ENCODE measurements at places on chromosomes 11 and 22.

- DNase-seq: no peak
These were observed 41.7 kb downstream of the THAP12 start for GRCh38 chr11:76339221-76339620.

DNA sequence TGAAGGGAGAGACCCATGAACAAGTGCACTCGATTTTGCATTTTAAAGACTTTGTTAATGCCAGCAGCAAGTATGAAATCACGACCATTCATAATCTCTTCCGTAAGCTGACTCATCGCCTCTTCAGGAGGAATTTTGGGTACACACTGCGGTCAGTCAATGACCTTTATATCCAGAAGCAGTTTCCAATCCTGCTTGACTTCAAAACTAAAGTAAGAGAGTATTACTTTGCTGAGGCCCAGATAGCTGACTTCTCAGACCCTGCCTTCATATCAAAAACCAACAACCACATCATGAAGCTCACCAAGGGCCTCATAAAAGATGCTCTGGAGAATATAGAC, 5.9 kb downstream of the SERPIND1 start:
- no peak for DNase-seq

DNA sequence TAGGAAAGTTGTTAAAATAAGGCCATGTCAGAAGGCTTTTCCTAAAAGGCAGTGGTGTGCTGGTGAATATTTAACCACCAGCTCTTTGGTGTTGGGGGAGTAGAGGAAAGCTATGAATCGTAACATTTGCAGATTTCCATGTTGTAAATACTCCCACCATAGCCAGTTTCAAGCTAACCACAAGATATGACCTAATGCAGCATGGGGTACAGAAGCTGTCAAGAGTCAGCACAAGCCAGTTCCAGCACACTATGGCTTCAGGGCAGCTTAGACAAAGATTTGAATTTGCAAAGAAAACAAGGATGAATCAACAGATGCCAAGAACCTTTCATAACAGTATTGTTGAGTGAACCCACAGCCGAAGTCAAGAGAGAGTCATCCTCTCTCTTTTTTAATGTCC, 40.0 kb downstream of the COMMD9 start:
- no peak for DNase-seq

GRCh38 chr11:75371949-75372876, 20.8 kb upstream of the ARRB1 start:
- peak; percentile 65 for DNase-seq

DNA sequence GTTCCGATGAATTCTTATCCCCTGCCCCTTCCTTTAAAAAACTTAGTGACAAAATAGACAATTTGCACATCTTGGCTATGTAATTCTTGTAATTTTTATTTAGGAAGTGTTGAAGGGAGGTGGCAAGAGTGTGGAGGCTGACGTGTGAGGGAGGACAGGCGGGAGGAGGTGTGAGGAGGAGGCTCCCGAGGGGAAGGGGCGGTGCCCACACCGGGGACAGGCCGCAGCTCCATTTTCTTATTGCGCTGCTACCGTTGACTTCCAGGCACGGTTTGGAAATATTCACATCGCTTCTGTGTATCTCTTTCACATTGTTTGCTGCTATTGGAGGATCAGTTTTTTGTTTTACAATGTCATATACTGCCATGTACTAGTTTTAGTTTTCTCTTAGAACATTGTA, 12.0 kb downstream of the CCND1 start:
- no peak for DNase-seq

DNA sequence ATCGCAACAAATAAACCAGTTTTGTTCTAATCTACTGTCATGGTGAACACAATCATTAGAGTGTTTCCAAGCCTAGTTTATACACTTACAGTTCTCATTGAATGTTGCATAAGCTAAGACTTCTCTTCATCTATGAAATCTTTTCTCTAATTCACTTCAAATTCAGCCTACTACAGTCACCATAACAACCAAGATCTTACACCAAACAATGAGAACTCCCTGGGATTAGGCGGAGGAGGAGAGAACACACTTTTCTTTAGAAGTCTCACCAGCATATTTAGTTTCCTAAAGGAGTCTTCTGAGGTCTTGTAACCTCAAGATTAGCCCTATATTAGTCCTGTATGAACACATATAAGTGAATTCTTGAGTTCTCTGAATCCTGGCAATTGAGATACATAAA, 1889.7 kb downstream of the LRRC4C start:
- no peak for DNase-seq

GRCh38 chr22:29204455-29205183, 1.1 kb upstream of the EMID1 start:
- DNase-seq: no peak

GRCh38 chr11:118673361-118674081, 5.9 kb downstream of the TREH start:
- DNase-seq: no peak

- DNase-seq: peak; percentile 57
These were observed 27.7 kb upstream of the SMCO4 start for GRCh38 chr11:93570759-93571413.

- no peak for DNase-seq
These were observed 36.5 kb upstream of the TTC12 start for GRCh38 chr11:113277907-113278306.

DNA sequence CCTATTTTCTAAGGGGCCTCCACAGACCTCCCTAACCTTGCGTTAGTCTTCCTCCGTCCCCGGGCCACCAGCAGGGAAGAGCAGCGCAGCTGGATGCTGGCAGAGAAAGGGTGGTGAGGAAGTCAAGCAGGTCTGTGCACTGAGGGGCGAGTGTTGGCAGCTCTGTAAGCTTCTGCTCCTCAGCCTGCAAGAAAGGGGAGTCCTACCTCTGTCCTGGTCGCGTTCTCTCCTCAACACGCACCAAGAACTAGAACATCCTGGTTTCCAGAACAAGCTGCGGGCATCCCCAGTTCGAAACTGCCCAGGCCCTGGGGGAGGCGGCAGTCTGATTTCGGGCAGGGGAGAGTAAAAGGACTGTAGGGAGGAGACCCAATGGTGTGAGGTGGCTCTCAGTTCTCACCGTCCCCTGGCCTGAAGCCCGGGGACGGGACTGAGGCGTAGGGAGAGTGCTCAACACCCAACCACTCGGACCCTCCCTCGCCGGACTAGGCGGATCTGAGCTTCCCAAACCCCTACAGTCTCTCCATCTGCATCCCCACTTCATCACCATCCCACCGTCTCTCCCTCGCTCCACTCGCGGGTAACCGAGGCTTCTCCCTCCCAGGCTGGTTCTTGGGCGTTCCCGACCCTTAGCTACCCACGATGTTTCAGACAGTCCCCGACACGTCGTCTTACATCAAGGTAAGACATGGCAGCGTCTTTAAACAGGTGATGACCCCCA, 7.7 kb upstream of the FLI1 start:
- DNase-seq: no peak

- no peak for DNase-seq
These were observed 49.4 kb downstream of the PTPRJ start for GRCh38 chr11:48029681-48030290.

GRCh38 chr22:47450876-47451475, 688.5 kb downstream of the TBC1D22A start:
- no peak for DNase-seq

GRCh38 chr11:64804346-64805210, 1.6 kb upstream of the MAP4K2 start:
- no peak for DNase-seq

- no peak for DNase-seq
These were observed 2.3 kb upstream of the ANKRD13D start for GRCh38 chr11:67286621-67287333.

- DNase-seq: no peak
These were observed 22.7 kb downstream of the KCNJ4 start for GRCh38 chr22:38432264-38432663.

DNA sequence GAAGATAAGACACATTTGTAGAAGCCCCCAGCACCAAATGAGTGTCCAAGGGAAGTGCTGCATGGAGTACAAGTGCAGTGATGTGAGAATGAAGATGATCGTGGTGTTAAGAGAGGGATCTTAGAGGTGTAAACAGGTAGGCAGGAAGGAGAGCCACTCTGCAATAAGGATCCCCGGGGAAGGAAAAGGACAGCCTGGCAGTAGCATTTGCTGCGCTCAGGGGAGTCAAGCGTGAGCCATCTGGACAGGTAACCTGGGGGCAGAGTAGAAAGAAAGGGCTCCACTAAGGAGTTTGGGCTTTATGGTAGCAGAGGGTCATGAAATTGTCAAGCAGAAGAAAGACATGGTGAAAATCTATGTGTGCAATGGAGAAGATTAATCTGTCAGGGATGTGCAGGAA, 587.2 kb downstream of the BUD13 start:
- no peak for DNase-seq

GRCh38 chr11:75527938-75528735, 2.4 kb upstream of the GDPD5 start:
- DNase-seq: no peak

DNA sequence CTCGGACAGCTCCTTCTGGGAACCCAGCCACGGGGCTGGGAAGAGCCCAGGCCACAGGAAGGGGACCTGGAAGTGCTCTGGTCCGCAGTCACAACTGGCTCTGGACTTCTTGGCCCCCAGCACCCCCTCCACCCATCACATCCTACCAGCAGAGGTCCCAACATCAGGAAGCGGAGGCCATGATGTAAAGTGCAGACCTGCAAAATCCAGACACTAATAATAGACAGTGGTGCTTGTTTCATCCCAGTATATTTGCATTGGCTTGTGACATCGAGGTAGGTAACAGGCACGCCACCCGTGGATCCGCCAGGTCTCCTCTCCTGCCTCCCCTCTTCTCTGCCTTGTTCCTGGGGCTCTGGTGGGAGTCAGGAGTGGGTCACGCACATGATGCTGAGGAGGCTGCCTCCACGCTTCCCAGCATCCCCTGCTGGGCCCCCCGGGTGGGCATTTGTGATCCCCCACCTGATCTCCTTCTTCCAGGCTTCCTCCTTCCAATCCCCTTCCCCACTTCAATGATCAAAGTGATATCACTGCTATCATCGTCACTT, 1454.0 kb downstream of the BRD1 start:
- no peak for DNase-seq

DNA sequence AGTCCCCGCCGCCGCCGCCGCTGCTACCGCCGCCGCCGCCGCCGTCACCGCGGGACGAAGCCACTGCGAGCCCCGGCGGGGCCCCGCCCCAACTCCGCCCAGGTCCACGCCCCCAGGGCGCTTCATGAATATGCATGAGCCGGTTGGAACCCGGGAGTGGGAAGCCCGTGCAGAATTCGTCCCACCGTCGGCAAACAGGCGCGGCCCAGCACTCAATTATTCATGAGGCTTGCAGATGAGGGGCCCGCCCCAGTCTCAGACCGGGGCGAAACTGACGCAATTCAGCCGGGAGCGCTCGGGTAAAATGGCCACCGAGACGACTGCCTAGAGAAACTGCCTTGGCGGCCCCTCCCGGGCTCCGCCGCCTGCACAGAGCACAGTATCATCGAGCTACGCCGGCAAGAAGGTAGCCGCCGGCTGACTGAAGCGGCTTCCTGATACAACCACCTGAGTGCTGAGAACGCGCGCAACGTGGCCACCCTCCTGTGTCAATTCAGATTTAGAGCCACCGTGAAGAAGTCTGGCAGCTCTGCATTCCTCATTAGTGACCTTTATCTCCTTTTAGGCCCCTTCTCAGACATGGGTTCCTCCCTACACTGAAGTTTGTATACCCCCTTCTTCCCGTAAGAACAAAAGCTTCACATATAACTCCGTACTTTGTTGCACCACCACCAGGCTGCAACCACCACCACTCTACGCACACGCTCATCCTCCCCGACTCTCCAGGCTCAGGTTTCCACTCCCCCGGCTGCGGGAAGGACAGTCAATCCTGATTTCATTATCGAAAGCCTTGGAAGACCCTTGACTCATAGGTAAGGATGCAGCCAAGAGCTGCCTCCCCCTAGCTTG, at the start of gene TNKS1BP1:
Gene TNKS1BP1, minus strand, starts transcription at position 67 of the 849 bp plus-strand sequence. CDS start 3,067 bp downstream, outside the sequence.
- peak; percentile 91 for DNase-seq

DNA sequence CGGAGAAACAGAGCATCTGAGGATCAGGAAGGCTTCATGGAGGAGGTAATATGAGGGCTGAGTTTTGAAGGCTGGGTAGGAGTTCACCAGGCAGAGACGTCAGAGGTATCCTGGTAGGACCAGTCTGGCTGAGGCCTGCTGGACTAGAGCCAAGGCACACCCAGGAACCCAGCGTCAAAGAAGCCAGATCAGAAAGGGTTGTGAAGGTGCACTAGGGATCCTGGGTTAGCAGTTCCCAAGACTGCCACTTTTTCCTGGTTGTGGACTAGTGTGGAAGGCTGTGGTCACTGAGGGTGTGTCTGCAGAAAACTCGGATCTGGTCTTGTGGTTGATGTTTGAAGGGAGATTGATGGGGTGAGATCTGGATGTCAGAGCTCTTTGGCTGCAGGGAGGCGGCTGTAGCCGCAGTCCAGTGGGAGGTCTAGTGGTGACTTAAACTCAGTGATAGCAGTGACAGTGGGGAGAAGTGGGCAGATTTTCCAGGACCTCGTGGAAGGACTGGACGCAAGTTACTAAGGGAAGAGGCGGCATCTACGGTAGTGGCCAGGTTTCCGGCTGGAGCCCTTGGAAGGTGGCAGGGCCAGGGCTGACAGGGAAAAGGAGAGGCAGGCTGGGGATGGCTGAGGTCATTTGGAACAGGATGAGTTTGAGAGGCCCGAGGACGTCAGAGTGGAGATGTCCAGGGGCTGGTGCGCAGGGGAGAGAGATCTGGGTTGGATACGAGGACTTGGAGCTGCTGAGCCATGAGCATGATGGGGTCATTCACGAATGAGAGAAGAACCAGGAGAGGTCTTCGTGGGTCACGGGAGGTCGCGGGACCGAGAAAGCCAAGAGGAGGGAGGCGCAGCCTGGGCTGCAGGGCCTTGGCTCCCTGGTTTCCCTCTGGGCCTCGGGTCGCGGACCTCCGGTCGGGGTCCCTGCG, 10.9 kb downstream of the RELA start:
- DNase-seq: no peak

- DNase-seq: no peak
These were observed 116.8 kb upstream of the NECTIN1 start for GRCh38 chr11:119845756-119846155.

- DNase-seq: no peak
These were observed 17.1 kb downstream of the YPEL1 start for GRCh38 chr22:21718499-21718898.

DNA sequence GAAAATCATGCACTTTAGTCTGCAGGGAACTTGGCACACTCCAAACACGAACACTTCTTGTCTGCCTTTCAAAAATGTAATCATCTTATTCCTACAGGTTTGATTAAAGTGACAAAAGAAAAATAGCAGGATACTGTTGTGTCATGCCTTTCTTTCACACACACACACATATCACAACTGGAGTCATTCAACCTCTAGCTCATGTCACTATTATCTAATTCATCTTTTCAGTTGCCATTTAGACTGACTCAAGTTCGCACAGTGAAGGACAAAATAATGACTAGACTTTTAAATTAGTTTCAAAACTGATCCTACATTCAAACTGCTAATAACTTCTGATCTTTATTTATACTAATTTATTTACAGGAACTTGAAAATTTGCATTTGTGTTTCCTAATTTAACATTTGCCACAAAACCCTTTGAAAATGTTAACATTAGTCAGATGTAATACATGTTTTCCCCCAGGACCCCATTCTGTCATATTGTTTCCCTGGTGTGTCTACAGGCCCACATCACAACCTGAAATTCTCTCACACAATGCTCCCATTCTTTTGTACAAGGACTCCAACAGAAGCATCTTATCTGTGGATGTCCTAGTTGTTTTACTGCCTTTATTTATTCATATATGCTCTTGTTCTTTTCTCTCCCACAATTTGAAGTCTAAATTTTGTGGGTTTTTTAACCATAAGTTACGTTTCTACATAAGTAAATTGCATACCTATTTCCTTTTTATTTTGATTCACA, 171.1 kb downstream of the GRIA4 start:
- DNase-seq: no peak

- DNase-seq: no peak
These were observed 80.7 kb upstream of the NAV2 start for GRCh38 chr11:19631712-19632498.

GRCh38 chr11:129814244-129815014, 1.2 kb upstream of the TMEM45B start:
- DNase-seq: no peak
